Osteocyte (in vitro differentiated cells): ENCODE measurements at places on chromosomes 1 and 21. TPM values are rescaled to one million over a fixed set of nuclear protein-coding genes. Genes with fewer than 3 reads are reported as not detected.

Gene CLDN8
- not detected in 2 replicates for total RNA-seq

Gene FAM72B
- total RNA-seq = 1.7 and 2.5 TPM in 2 replicates

Gene CXADR
- total RNA-seq = 0.05 and 0.11 TPM in 2 replicates

Gene BRWD1
- total RNA-seq = 40.8 and 41.9 TPM in 2 replicates

GRCh38 chr21:37855647-37856625, 60.3 kb downstream of the KCNJ6 start:
- no peak for DNase-seq
- H3K27ac ChIP-seq = peak overlapping the region; percentile 94
- H3K4me1 ChIP-seq = peaks cover 49% of the 10 kb centered on the region
- peaks cover 17% of the 10 kb centered on the region for H3K36me3 ChIP-seq
- H3K4me3 ChIP-seq = peak overlapping the region; percentile 53

DNA sequence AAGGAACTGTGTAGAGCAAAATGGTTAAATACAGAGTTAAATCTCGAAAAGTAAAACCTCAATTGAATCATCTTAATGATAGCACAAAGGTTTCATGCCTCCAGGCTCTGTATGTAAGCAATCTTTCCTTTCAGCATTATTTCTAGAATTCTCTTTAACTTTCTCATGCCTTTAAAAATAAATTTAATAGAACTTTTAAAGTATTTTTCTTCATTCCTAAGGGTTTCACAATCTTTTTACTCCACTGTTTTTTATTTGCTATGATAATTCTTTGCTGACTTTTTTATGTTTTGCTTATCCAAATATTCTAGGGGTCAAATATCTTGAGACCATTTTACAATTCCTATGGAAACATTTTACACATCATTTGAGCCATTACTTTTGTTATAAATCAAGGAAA, 288.0 kb downstream of the BACH1 start:
- DNase-seq = no peak
- H3K27me3 ChIP-seq = no peaks in the 10 kb centered on the region
- H3K4me3 ChIP-seq = peak overlapping the region; percentile 9

DNA sequence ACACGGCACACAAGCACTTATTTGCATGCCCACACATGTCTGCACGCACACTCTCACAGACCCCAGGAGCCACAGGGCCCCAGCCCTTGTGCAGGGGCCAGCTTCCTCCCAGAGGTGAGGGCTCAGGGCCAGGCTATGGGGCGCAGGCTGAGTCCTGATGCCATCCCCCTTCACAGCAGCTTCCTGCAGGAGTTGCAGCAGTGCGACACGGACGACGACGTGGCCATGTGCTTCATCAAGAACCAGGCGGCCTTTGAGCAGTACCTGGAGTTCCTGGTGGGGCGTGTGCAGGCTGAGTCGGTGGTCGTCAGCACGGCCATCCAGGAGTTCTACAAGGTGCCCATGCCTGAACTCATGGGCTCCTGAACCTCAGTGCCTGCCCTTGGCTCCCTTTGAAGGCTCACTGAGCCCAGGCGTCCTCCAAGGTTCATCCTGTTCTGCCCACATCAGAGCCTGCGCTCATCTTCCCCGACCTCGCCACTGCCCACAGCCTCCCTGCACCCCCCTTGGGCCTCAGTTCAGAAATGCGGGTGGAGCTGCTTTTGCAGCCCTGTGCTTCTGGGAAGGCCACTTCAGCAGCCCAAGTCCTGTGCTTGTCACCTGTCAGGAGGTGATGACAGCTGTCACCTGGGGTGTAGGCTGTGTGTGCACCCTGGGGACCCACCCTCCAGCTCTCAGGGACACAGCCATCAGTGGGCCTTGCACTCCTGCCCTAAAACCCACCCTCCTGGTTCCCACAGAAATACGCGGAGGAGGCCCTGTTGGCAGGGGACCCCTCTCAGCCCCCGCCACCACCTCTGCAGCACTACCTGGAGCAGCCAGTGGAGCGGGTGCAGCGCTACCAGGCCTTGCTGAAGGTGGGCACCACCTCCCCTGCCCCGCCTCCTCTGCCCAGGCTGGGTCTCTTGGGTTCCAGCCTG, 66.6 kb downstream of the TRIM11 start:
- no peaks in the 10 kb centered on the region for H3K36me3 ChIP-seq
- peaks cover 6% of the 10 kb centered on the region for H3K4me1 ChIP-seq
- H3K27me3 ChIP-seq = no peaks in the 10 kb centered on the region
- no peak overlapping the region for H3K4me3 ChIP-seq
